Fibroblast of mammary gland (primary cell): ENCODE measurements at places on chromosomes 5 and 9.
A peak's percentile ranks its signal among the peaks of the same experiment; 100 is the strongest.

GRCh38 chr9:136268735-136269134, 23.1 kb upstream of the QSOX2 start:
- DNase-seq: no peak

DNA sequence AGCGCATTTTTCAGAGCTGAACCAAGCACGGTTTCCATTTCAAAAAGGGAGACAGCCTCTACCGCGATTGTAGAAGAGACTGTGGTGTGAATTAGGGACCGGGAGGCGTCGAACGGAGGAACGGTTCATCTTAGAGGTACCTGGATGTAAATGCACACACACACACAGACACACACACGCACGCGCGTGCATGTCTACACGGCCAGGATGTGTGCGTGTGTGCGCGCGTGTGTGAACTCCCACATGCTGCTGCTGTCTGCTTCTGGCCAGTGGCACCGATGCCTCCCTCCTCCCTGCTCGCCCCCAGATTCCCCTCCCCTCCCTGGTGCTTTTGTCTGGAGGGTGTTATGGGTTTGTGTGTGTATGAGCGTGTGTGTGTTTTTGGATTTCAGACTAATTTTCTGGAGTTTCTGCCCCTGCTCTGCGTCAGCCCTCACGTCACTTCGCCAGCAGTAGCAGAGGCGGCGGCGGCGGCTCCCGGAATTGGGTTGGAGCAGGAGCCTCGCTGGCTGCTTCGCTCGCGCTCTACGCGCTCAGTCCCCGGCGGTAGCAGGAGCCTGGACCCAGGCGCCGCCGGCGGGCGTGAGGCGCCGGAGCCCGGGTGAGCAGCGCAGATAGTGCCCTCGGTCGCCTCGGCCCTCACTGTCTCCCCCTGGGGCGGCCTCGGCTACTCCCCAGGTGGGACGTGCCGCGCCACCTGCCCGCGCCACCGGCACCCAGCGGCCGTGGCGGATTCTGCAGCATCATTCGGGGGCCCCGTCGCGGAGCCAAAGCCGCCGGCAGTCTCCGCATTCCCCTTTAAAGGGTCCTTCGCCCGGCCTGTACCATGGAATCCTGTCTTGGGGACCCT, at the start of gene NTRK2:
NTRK2 (plus strand) TSS at position 442 of the 850 bp plus-strand sequence. CDS start 1,020 bp downstream, outside the sequence.
- peak; percentile 4 for DNase-seq

DNA sequence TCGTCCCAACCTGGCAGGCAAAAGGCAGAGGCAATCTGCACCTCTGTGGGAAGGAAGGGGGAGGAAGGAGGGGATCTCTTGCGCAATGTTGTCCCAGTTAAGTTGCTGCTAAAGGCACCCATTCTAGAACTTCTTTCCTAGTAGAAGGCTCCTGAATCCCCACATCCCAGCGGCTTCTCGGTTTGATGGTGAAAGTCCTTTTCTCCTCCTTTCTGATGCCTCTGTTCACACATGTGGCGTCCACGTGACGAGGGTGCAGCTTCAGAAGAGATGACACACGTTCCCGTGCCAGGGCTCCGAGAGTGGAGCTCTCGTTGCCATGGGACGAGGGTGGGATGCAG, 96.9 kb upstream of the FCN2 start:
- DNase-seq: peak; percentile 41

DNA sequence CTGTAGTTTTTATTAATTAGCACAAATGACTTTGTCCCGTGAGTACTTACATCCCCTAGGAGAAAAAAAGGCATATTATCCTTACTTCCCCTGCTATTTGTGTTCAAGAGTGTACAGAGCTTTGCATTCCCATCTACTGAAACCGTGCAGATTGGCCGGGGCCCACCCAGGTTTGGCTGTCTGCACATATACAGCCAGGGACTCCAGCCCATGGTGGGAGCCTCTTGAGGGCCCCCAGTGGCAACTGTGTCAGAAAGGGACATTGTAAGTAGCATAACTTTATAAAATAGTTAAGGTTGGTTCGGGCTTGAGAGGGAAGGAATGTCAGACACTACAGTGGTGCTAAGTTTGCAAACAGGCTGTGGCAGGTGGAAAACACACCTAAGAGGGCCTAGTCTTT, 24.7 kb downstream of the PHF2 start:
- no peak for DNase-seq

GRCh38 chr9:110126986-110127864, 80.7 kb downstream of the C9orf152 start:
- peak; percentile 64 for DNase-seq

DNA sequence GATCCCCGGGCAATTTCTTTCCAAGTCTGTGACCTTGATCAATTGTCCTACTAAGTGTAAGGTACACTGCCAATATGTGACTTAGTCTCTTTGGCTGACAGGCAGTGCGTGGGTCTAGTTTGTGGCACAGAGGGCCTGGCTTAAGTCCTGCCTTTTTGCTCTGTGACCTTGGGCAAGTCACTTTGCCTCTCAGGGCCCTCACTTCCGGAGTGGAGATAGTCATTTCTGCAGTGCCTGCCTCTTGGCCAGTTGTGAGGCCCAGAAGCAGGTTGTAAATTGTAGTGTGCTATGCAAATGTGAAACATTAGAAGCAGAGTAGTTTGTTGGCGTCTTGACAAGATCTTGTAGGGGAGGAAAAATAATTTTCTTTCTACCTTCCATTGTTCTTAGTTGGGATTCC, 39.0 kb downstream of the KIF4B start:
- DNase-seq: no peak

- no peak for DNase-seq
Observed at GRCh38 chr9:110185806-110186205, 22.2 kb downstream of the C9orf152 start.

DNA sequence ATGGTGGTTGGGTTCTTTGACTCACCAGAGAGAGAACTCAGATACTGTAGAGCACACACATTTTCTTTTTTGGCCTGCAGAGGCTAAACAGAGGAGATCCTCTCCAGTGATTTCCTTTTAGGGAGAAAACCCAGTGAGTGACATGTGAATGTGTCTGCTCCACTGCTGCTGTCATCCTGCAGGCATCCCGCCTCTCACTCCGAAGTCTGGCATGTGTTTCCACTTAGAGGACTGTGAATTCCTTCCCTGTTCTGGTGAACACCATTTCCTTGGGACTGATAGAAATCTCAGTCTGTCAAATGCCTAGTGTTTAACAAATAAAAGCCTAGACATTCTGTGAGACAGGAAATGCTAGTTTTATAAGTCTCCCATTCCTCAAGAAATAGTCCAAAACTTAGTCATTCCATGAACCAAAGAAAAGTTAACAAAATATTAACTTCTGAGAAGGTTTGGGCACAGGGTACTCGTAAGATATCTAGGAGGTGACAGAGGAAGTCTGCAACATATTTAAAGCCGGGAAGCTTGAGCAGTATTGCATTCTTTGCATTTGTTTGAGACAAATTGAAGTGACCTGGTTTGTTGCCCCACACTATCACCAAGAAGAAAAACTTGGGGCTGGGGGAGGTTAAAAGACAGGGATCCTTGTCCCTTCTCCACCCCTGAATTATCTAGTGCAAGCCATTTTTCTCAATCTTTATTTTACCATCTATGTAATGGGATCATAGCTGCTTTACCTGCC, 74.9 kb upstream of the NIPAL4 start:
- peak; percentile 97 for DNase-seq

- no peak for DNase-seq
Observed at GRCh38 chr9:15499139-15499538, 11.6 kb downstream of the PSIP1 start.

- no peak for DNase-seq
Observed at GRCh38 chr5:157951673-157952373, 92.9 kb upstream of the CLINT1 start.

GRCh38 chr9:36815023-36815422, 219.0 kb downstream of the PAX5 start:
- DNase-seq: no peak

- no peak for DNase-seq
Observed at GRCh38 chr5:65068410-65068809, 299.7 kb downstream of the CWC27 start.

DNA sequence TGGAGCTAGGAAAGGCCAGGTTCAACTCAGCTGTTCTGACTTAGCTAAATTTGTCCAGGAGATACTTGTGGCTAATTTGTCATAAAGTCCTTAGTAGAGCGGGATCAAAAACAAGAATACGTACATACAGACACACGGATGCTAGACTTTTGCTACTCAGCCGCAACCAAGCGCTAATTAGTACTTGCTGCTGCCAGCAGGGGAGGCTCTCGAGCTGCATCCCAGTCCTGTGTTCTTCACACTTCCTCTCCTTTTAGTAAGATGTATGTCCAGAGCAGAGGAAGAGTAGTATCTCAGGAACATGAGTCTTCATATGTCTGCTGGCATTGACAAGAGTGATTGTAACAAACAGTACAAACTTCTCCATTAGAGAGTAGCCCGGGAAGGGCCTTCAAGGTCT, 58.3 kb downstream of the CYFIP2 start:
- DNase-seq: no peak

DNA sequence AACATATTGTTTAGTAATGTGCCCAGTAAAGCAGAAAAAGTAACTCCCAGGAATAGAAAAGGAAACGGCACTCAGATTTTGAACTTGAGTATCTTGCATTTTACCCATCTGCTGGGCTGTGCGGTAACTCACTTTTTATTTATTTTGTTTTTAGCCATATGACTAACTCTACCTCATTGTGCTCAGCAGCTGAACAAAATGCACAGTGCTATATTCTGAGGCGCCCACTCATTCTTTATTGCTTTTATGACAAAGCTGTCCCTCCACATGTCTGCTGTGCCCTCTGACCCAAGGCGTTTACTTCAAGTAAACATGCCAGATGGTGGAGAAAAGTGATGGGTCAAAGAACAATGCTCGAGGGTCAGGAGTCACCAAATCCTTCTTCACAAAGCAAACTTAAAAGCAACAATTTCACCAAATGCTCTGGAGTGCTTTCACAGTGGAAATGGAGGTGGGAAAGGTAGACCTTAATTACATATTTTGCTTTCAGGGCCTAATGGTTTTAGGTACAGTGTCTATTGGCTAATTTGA, 215.2 kb upstream of the ELAVL2 start:
- no peak for DNase-seq

GRCh38 chr9:90092508-90092907, 487.7 kb downstream of the GADD45G start:
- no peak for DNase-seq

DNA sequence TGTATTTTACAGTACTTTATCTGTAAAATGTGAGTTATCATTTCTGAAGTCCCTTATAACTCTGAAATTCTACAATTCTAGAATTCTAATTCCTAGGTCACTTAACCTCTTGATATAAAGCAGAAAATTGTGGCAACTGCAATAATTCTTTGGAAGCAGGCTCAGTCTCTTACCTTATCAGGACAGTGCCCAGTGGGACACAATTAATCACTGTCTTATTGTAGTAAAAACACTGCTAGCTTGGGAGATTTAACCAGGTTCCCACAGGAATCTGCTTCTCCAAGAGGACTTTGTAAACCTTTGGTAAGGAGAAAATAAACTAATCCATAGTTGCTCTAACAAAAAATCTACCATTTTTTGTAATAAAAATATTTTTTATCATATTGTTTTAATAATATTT, 18.3 kb upstream of the SPATA9 start:
- no peak for DNase-seq

DNA sequence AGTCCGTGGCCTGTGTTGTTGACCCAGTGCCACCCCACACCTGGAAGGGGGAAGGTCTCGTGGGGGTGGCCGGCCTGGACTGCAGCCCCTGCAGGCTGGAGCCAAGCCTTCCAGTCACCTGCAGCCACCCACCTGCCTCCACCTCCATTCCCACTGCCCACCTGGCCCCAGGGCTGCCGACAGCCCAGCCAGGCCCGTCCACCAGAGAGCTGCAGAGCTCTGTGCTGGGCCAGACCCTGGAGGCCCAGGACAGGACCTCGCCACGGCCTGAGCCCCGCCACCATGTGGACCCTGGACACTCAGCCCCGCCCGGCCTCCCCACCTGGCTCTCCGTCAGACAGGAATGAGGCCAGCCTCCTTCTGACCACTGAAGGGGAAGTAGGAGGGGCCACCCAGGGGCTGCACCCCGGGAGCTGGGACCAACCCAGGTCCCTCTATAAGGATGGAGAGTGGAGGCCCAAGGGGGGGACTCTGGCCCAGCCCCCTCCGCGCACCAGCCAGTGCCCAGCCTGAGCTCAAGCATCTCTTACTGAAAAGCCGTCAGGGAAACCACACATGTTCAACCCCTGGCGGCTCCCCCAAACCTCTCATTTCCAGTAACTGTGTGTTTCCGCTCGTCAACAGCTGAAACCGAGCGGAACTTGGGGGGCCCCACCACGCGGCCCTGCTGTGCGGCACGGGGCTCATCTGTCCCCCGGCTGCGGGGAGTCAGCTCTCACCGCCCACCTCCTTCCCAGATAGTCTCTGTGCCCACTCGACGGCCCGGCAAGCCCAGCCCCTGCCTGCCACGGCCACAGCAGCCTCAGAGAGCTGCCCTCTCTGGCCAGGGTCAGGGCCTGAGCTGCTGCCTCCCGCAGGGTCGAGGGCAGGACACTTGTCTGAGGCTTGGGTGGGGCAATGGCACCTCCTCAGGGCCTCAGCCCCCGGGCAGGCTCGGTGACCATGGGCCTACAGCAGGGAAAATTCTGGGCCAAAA, 12.8 kb downstream of the NOTCH1 start:
- no peak for DNase-seq

GRCh38 chr5:121396716-121397115, 455.0 kb upstream of the FTMT start:
- DNase-seq: no peak

DNA sequence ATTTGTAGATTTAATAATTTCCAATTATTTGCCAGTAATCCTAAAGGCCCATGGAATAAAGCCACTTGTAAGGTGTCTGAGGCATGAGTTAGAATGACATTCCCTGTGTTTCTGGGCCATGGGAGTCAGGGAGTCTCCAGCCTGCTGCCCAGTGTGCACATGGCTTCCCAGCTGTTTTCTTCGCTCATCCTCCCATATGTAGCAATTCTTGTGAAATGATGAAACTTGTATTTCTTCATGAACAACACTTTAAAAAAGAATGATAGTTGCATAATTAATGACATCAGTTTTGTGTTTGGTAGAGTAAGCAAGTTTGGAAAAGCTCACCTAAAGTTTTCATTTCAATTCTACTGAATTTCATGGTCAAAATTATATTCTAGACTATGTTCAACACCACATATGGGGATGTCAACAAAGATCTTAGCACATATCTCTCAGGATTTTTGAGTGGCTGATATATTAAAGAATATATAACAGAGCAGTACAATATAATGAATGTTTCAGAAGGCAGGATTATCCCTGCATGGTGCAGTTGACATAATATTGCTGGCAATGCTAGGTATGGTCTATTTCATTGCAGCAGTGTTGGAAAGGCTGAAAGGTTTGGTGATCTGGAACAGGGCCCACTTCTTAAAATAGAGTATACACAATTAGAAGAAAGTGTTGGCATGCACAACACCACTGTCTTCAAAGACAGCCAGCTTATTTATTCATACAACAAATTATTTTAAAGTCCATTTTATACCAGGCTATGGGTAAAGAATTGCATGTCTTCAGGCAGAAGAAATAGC, 44.7 kb downstream of the GRIN3A start:
- peak; percentile 6 for DNase-seq
